ENCODE measurements at places on chromosomes 7 and 10. TPM values are rescaled to one million over a fixed set of nuclear protein-coding genes. Genes with fewer than 3 reads are reported as not detected.

Gene AEBP1
- 59.8 TPM for total RNA-seq

Gene FOXP2
- total RNA-seq: 3.5 TPM

Gene MSMB
- total RNA-seq: 41.6 TPM

Gene CALML3
- not detected for total RNA-seq

Gene LOXL4
- 0.29 TPM for total RNA-seq

Gene TDRD1
- not detected for total RNA-seq

Gene ITGB8
- total RNA-seq: 7.6 TPM

Gene CREB5
- 1.4 TPM for total RNA-seq

Gene STYXL1
- total RNA-seq: 13.0 TPM

Gene CDK14
- 13.4 TPM for total RNA-seq

Gene RAMP3
- 17.6 TPM for total RNA-seq

Gene IFIT2
- total RNA-seq: 0.45 TPM

Gene ZNF862
- 11.0 TPM for total RNA-seq

Gene PPP1R9A
- total RNA-seq: 22.8 TPM

Gene CHAT
- not detected for total RNA-seq

Gene MPLKIP
- 68.1 TPM for total RNA-seq

Gene BTBD16
- total RNA-seq: not detected

Gene DNAH11
- not detected for total RNA-seq

Gene ASAH2
- total RNA-seq: 22.8 TPM

Gene CTAGE4
- 17.8 TPM for total RNA-seq

Gene MLXIPL
- total RNA-seq: 16.1 TPM

Gene AGBL3
- 2.9 TPM for total RNA-seq

Gene CCL26
- total RNA-seq: not detected

Gene CPN1
- not detected for total RNA-seq

Gene SLC16A9
- total RNA-seq: 0.43 TPM
